ENCODE measurements at places on chromosomes 6 and 20.
A peak's percentile ranks its signal among the peaks of the same experiment; 100 is the strongest.

- no peak for DNase-seq
These were observed 18.8 kb upstream of the MAPK13 start for GRCh38 chr6:36111526-36111925.

GRCh38 chr6:43627008-43627825 lies 1.8 kb downstream of the GTPBP2 start:
- peak; percentile 59 for DNase-seq

DNA sequence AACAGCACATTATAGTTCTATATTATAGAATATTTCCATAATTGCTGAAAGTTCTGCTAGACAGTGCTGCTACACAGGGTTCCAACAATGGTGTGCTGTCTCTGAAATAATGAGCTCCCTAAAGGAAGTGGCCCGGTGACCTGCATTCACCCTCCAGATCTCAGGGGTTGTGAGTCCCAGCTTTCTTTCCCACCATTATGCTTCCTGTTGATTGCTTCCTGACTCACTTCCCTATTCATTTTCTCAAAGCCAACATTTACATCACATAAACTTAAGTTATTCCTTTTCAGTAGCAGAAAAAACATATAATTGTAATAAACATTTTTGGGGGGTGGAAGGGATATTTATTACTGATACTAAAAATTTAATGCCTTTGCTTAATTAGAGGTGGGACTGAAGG lies 12.9 kb upstream of the CCN6 start:
- no peak for DNase-seq

DNA sequence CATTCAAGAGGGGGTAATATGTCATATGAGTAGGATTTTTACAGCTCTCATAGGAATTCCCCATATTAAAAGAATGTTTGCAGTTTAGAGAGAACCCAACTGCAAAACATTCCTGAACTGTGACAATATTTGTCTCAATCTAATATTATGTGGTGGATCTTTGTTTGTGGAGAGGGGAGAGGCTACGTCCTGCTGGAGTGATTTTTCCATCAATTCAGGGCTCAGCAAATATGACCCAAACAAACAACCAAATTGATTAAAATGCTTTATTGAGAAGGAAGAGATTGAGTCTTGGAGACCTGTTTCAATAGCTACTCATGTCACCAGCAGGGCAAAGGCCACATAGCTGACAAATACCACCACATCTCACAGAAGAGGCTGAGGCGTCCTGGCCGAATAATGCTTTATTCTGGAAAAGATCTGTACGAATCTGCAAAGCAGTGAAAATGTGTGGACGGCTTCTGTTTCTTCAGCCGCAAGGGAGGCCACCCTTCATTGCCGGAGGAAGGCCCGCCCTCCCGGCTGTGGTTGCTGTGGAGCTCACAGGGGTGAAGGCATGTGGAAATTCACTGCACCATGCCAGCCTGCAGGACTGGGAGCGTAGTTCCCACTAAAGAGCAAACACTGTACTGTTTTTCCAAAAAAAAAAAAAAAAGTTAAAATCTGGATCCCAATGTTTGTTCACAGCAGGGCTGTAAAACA lies 89.7 kb upstream of the QKI start:
- DNase-seq: no peak

- peak; percentile 16 for DNase-seq
These were observed 117.9 kb downstream of the JARID2 start for GRCh38 chr6:15363523-15364400.

DNA sequence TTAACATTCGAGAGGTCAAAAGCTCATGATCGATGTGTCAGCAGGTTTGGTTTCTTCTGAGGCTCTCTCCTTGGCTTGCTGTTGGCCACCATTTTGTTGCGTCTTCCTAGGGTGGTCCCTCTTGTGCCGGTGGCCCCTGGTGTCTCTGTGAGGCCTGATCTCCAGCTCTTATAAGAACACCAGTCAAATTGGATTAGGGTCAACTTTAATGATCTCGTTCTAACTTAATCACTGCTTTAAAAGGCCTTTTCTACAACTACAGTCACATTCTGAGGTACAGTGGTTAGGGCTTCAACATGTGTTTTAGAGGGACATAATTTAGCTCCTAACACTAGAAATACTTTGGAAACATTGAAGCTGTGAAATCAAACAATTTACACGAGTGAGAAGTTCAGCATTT lies 240.8 kb upstream of the KCNQ5 start:
- no peak for DNase-seq

GRCh38 chr6:6131492-6132109 lies 124.9 kb upstream of the NRN1 start:
- no peak for DNase-seq

DNA sequence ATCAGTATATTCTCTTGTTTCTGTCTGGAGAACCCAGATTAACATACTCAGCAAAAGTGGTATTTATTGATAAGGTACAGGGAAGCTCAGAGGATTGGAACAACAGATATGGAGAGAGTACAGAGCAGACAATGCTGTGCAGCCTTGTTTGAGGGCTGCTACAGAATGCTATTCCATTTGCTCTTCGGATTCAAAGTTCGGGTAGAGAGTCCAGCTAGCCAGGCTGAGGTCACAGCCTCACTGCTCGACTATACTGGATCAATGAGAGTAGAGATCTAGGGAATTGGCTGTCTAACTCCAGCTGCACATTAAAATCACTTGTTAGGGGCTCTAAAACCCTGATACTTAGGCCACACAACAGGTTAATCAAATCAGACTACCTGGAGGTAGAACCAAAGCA lies 200.1 kb upstream of the BTBD3 start:
- no peak for DNase-seq

DNA sequence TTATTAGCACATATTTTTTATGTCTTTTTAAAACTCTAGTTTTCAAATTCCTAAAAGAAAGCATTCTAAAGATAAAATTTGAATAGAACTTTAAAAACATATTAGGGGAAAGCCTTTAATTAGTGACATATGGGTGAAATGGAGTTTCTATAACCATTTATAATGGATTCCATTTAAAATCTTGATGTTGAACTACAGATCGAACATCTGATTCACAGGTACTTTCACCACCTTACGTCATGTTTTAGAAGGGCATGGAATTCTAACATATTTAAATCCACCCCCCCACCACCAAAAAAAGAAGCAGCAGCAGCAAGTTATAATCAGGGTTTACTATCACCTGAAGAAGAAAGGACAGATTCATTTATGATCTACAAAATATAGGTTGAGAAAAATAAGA lies 298.4 kb downstream of the SMOC2 start:
- no peak for DNase-seq

DNA sequence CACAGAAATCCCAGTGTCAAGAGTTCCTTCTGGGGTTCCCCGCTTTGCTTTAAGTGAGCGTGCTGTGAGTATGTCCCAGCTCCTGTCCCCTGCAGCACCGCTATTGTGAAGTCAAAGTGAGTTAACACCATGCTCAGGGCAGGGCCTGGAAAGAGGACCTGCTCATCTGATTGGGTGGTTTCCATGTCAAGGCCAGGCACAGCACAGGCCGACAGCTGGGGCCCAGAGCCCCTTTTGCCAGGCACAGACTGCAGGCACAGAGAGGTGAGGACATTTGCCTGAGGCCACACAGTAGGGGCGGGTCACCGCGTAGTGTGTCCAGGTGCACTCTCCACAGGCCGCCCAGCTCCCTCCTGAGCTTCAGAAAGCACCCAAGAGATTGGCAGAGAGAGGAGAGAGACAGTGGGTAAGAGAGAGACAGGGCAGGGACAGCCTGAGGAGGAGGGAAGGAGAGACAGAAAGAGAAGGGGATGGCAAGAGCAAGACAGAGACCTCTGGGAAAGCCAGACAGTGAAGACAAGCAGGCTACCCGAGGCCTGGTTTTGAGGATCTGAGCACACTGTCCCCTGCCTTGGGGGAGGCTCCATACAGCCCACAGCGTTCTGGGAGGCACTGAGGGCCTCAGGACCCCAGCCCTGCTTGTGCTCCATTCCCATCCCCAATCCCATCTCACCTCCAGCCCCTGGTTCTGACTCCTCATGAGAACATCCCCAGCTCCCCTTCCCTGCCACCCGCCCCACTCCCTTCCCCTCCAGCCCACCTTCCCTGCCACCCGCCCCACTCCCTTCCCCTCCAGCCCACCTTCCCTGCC lies 6.5 kb upstream of the BPIFB1 start:
- no peak for DNase-seq

DNA sequence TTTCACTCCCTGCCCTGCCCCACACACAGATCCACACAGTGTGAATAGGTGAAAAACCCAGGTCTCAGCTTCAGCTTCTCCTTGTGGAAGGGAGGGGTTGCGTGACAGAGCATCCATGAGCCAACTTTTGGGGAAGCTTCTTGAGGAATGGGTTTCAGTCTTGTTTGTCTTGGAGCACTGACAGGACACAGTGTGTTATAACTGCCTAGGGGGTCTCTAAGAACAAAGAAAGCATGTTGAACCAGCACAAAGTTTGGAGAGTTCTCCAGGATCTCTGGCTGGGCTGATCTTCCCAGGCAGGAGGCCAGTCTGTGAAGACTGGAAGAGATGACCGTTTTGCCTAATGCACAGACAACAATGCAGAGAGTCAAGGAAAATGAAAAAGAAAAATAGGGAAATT lies 164.5 kb downstream of the COL12A1 start:
- no peak for DNase-seq

- DNase-seq: no peak
These were observed 80.0 kb upstream of the TOP1 start for GRCh38 chr20:40948465-40949267.

DNA sequence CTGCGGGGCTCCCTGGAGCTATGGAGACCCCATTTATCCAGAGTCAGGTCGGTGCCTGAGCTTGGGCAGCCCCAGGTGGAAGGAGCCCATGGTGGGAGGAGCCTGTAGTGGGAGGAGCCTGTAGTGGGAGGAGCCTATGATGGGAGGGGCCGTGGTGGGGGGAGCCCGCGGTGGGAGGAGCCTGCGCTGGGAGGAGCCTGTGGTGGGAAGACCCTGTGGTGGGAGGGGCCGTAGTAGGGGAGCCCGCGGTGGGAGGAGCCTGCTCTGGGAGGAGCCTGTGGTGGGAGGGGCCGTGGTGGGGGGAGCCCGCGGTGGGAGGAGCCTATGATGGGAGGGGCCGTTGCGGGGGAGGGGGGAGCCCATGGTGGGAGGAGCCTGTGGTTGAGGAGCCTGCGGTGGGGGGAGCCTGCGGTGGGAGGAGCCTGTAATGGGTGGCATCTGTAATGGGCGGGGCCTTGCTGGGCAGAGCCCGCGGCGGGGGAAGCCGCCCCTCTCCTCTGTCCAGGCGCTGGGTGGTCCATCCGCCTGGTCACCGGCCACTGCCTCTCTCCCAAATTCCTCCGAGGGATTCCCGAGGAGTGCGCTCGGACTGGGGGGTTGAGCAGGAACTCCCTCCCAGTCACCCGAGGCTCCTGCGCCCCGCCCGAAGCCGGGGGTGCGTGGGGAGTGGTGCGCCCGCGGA lies 567 bp upstream of the FNDC11 start:
- DNase-seq: peak; percentile 94

DNA sequence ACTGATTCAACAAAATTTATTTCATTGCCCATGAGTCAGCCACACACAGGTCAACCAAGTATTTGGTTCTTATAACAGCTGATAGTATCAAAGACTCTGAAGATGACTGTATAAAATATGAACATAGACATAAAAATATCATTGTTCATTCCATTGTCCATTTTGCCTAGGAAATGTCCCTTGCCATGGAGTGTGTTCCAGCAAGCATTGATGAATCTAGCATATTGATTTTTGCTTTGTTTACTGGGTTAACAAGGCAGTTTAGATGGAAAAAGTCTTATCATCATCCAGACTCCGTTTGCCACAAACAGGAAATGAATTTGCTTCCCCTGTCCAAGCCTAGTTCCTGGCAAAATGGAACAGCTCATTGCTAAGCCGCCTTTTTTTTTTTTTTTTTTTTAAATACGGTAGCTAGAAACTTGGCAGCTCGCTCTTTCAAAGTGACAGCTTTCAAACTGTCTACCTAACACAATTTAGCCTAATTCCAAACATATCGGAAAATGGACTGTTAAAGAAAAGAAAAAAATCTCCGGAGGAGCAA lies 7.5 kb downstream of the F13A1 start:
- DNase-seq: no peak

GRCh38 chr6:149060985-149061760 lies 256.3 kb upstream of the TAB2 start:
- no peak for DNase-seq

GRCh38 chr20:1286267-1287024 lies 20.4 kb downstream of the SNPH start:
- no peak for DNase-seq

Measured in activated CD4-positive, alpha-beta memory T cell treated with anti-CD3 and anti-CD28 coated beads for 36 hours (primary cell).